ENCODE measurements at places on chromosomes 11 and 22.

DNA sequence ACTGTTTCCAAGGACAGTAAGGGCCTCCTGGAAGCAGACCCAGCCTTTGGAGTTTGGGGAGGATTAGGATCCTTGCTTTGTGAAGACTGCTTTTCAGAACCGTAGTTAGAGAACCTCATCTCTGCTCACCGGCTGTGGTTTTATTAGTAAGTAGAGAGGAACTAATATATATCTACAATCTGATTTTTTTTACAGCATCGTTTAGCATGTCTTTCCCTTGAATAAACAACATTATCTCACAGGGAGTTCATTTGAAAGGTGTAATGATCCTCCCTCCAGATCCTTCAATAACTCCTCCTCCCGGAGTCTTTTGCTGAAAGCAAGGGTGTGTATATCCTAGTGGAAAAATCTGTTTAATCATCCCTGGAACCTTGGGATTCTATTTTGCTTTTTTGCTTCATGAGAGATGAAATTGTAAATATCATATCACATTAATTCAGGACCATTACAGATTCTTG lies 132.7 kb downstream of the DBX1 start:
- no peak for DNase-seq

- no peak for DNase-seq
Observed at GRCh38 chr11:33875621-33876294, 16.1 kb downstream of the LMO2 start.

DNA sequence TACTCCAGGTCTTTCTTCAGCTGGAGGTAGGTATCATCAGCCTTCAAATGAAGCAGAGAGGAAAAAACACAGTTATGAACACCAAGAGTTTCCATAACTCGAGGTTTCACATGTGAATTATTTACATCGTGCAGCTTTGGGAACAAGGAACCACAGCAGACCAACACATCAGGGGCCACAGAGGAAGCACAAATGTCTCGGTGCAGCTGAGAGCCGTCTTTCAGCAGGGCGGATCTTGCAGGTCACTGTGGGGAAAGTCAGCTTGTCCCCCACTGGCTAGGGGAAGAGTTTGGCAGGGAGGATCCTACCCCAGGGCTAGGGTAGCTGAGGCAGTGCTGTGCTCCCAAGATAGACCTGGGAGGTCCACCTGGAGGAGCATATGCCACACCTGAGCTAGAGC lies 74.7 kb downstream of the C11orf58 start:
- no peak for DNase-seq

DNA sequence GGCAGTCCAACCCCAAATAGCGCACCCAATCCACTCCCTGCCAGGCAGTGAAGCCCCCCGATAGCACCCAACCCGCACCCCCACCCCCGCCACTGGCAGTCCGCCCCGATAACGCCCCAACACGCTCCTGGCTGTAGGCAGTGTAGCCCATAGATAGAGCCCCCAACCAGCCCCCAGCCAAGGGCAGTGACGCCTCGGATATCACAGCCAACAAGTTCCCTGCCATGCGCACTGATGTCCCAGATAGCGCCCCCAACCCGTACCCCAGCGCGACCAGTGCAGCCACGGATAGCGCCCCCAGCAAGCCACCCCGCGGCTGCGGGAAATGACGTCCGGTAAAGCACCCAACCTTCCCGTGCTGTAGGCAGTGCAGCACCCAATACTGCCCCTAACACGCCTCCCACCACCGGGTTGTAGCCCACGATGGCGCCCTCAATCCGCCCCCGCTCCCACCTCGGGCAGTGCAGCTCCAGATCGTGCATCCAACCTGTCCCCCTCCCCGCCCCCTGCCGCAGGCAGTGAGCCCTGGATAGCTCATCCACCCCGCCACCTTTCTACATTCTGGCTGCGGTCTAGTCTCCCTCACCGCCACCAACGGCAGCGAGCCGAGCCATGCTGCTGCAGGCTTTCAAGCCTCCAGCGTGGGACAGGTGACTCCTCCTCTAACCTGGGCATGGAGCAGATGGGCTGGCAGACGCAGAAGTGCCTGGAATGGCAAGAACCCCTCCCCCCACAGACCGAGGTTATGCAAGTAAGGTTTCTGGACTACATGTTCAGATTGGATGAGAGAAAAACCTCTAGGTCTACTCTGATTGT lies 625 bp downstream of the RFPL2 start:
- peak; percentile 86 for DNase-seq

DNA sequence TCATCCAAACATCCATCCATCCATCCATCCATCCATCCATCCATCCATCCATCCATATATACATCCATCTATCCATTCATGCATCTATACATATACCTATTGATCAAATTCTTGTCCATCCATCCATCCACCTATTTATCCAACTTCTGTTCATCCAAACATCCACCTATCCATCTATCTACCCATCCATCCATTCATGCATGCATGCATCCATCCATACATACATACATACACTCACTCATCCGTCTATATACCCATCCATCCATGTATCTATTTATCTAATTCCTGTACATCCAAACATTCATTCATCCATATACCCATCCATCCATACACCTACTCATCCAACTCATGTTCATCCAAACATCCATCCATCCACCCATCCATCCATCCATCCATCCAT lies 19.3 kb upstream of the YWHAH start:
- DNase-seq: no peak

DNA sequence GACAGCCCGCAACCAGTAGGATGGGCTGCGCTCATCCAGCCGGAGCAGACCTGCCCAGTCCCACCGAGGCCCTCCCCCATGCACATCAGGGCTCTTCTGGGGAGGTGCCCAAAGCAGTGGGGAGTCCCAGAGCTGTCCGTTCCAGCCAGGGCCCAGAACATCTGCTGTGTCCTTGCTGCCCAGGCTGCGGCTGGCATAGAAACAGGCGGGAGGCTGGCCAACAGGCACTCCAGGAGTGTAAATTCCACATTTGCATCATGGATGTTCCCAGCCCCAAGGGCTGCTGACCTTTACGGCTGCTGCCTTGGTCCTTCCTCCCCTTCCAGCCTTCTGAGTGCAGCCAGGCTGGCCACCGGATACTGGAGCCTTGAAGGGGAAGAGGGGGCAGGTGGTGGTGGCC lies 30.0 kb upstream of the SYT7 start:
- no peak for DNase-seq

- no peak for DNase-seq
Observed at GRCh38 chr22:19482297-19482696, 2.6 kb downstream of the CDC45 start.

DNA sequence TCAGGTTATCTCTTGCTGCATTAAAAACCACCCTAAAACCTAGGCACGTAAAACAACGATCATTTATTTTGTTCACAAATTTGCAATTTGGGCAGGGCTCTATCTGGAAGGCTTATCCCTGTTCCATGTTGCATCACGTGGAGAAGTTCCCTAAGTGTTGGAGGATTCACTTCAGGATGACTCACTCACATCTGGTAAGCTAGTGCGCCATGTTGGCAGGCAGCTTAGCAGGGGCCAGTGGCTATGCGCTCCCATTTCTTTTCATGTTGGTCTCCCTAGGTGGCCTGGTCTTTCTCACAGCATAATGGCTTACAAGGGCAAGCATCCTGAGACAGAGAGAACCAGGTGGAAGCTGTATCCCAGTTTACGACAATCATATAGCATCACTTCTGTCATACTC lies 226.8 kb downstream of the BLID start:
- DNase-seq: no peak

GRCh38 chr22:30984317-30984716 lies 15.3 kb downstream of the TUG1 start:
- no peak for DNase-seq

DNA sequence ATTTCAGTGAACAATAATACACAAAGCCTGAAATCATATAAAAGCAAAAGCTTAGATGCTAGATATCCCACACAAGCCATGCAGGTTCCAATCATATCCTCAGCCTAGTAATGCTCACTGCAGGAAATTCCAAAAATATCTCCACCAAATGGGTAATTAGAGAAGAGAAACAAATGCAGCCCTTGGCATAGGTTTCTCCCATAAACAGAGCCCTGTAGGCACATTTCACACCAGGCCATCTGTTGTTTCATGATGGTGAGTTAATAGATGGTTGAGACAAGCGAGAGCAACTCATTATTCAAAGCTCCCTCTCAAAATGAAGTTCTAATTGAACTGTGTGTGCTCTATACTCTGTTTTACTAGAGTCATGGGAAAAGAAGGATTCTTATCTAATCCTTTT lies 154.6 kb upstream of the TRPC6 start:
- DNase-seq: no peak

DNA sequence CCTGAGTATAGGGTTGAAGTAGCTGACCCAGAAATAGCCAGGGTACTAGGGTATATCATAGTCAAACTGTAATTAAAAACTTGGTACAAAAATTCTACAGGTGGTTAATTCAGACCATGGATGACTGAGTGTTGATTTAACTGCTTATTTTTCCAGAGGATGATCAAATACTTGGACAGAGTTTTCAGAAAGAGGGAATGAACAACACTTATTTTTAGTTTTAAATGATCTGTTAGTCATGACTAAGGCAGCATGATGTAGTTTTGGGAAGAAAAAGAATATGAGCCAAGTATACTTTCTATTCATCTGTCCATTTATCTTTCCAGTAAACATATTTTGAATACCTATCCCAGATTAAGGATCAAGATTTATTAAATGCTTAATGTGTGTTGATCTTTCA lies 19.8 kb upstream of the CCDC89 start:
- no peak for DNase-seq

DNA sequence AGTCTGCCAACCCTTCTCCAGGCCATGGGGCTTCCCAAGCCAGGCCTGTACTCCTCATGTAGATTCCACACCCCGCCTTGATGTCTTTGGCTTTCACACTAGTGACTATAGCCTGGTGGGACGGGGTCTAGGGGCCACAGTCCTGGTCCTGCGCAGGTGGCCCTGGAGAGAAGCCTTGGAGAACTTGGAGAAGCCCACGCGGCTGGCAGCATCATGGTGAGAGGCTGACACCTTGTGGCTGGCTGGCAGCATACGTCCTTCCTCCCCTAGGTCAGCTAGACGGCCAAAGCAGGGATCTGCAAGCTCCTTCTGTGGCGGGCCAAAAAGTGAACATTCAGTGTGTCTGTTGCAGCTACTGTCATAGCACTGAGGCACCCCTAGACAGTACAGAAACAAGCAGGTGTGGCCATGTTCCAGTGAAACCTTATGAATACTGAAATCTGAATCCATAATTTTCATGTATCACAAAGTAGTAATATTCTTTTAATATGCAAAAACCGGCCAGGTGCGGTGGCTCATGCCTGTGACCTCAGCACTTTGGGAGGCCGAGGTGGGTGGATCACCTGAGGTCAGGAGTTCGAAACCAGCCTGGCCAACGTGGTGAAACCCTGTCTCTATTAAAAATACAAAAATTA lies 42.0 kb downstream of the FAM83F start:
- DNase-seq: peak; percentile 89

DNA sequence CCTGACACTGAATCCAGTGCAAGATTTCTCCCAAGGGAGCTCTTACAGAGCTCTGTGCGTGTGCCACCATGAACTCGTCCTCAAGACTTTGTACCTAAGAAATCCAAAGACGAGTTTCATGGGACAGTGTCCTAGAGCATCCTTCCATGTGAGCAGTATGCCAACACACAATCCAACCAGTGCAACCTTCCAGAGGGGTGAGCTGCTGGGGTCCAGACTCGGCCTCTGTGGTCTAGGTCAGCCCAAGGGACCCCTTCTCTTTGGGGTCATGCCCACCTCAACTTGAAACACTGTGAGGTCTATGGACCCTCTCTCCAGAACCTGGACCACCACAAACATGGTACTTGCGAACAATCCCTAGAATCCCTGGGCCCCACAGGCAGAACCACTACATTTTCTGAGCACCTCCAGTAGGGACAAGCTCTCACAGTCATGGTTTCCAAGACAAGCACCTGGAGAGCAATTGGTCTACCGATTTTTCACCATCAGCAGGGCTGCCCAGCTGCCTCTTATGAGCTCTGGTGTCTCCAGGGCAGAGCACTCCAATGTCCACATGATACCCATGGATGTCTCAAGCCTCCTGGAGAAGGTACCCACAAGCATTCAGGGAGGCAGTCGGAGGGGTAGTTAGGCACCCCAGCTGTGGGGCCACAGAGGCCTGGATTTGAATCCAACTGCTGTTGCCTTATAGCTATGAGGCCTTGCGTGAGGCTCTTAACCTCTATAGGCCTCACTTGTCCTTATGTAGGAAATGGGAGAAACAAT lies 7.7 kb downstream of the CHST1 start:
- DNase-seq: peak; percentile 35

DNA sequence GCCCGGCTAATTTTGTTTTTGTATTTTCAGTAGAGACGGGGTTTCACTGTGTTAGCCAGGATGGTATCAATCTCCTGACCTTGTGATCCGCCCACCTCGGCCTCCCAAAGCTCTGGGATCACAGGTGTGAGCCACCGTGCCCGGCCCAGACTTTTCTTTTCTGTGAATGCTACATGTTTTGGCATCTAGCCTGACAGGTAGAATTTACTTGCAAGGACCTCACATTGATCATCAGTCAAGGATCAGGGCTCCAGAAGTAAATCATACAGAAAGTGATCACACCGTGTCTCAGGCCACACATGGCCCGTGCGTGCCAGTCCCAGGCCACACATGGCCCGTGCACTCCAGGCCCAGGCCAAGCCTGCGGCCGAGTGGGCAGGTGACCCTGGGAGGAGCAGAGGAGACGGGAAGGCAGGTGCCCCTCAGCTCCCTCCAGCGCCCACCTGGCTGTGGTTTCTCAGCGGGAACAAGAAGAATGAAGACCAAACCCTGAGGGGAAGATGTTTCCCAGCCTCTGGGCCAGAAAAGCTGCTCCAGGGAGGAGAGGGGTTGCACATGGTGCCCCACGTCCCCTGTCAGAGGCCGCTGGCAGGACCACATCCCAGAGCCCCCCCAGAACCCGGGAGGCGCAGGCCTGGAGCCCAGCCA lies 76.2 kb downstream of the BRD1 start:
- DNase-seq: no peak

DNA sequence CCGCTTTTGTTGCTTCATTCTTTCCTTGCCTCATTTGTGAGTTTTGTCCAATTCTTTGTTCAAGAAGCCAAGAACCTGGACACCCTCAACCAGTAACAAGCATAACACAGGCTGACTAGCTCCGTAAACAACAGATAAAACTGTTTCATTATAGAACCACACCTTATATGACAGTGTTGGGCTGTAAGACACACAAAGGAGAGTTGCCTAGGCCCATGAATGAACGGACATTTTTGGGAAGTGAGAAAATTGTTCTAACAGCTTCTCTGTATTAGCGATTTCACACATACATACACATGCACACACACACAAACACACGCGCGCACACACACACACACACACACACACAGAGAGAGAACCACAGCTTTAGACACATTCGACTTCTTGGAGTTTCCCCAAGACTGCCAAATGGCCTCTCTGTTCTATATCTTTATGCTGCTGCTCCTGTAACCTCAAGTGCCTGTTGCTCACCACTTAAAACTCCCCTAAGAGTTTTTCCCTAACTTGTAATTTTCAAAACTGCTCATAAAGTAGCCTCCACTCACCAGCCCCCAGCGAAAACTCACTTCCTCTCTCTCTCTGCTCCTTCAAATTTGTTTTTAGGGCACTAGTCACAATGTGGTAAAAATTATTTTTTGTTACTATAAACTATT lies 35.9 kb downstream of the CTSC start:
- no peak for DNase-seq

DNA sequence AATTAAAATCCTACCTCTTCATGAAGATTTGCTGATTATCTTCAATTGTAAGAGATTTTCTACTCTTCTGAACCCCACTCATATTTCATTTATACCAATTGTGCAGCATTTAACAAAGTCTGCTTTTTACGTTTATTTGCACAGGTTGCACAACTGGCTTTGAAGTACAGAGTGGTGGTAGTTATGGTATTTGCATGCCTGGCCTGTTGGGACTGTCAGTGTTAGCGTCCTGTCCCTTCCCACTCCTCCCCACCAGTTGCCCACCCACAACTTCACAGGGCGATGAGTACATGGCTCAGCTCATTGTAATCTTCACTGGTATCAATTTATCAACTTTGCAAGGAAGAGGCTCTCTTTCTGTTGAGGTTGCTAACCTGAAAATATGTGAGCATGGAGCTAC lies 372.3 kb downstream of the AASDHPPT start:
- no peak for DNase-seq
